ENCODE measurements at places on chromosomes 5 and 9. TPM values are rescaled to one million over a fixed set of nuclear protein-coding genes. Genes with fewer than 3 reads are reported as not detected.

Gene PRR16
- total RNA-seq, result not detected

DNA sequence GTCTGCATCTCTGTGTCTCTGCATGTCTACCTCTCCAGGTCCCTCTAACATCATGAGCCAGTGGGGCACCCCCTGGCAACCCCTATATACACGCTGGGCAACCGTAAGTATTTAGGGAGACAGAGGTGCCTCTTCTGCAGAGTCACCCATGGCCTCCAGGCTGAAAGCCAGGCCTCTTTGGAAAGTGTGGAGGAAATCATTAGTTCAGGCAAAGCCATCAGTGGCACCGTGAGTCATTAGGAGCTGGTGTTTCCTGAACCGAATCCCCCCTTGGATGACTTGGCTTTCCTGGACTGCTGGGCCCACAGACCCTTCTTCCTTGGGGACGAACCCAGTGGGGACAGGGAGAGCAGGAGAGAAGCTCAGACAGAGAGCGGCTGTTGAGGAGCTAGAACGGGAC, 174.8 kb downstream of the OLFM1 start:
- H3K27ac ChIP-seq, result no peak overlapping the region
- no peaks in the 10 kb centered on the region for H3K36me3 ChIP-seq
- no peak overlapping the region for H3K4me3 ChIP-seq
- DNase-seq, result no peak
- H3K4me1 ChIP-seq, result no peaks in the 10 kb centered on the region
- peaks cover 14% of the 10 kb centered on the region for H3K27me3 ChIP-seq

DNA sequence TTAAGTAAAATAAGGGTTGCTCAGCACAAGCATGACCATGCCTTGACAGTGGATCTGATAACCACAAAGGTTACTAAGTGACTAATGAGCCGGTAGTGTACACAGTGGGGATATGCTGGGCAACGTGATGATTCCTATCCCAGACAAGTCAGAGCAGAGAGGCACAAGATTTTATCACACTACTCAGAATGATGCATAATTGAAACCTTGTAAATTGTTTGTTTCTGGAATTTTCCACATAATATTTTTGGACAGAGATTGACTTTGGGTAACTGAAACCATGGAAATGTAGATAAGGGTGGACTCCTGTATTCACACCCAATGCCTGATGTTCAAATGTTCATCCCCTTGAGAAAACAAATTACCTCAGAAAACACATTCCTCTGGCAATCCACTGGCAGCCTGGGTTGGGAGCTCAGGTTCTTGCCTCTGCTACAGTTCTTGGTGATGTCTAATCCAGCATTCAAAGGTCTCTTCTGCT, 16.2 kb upstream of the ERAP1 start:
- H3K36me3 ChIP-seq, result no peaks in the 10 kb centered on the region
- H3K27me3 ChIP-seq, result peaks cover 1% of the 10 kb centered on the region
- H3K27ac ChIP-seq, result no peak overlapping the region
- H3K4me1 ChIP-seq, result peaks cover 47% of the 10 kb centered on the region
- H3K4me3 ChIP-seq, result no peak overlapping the region
- DNase-seq, result no peak

- DNase-seq, result no peak
- no peaks in the 10 kb centered on the region for H3K36me3 ChIP-seq
- peak overlapping the region; percentile 0 for H3K27ac ChIP-seq
- peaks cover 16% of the 10 kb centered on the region for H3K4me1 ChIP-seq
These were observed 505.3 kb downstream of the CCDC171 start for GRCh38 chr9:16058131-16058549.

Gene GMCL2
- total RNA-seq, result not detected

Gene MAMDC4
- 7.5 TPM for total RNA-seq

Gene C9orf50
- total RNA-seq, result not detected

Gene NOXA1
- total RNA-seq, result 4.1 TPM

GRCh38 chr5:106134549-106134948, 1536.2 kb downstream of the EFNA5 start:
- H3K27ac ChIP-seq, result no peak overlapping the region
- H3K27me3 ChIP-seq, result no peaks in the 10 kb centered on the region
- no peak for DNase-seq
- no peaks in the 10 kb centered on the region for H3K4me1 ChIP-seq
- H3K36me3 ChIP-seq, result no peaks in the 10 kb centered on the region

DNA sequence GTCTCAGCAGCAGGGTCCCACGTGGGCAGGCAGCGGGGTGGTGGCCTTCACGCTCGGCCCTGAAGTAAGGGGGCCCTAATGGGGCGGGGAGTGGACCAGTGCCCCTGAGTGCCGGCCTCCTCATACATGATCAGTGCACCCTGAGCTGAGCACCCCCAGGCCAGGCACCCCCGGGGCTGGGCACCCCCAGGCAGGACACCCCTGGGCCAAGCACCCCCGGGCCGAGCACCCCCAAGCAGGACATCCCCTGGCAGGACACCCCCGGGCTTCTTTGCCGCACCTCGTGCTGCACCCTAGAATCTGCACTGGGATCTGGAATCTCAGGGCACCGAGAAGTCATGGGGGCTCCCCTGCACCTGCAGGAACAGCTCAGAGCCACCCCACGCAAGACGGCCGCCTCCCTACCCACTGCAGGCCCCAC, 51.4 kb downstream of the EXD3 start:
- no peak overlapping the region for H3K27ac ChIP-seq
- H3K4me1 ChIP-seq, result no peaks in the 10 kb centered on the region
- H3K36me3 ChIP-seq, result no peaks in the 10 kb centered on the region
- no peak for DNase-seq

GRCh38 chr5:181052672-181053487, 12.8 kb downstream of the BTNL9 start:
- H3K27ac ChIP-seq, result no peak overlapping the region
- H3K27me3 ChIP-seq, result peaks cover 62% of the 10 kb centered on the region
- peaks cover 16% of the 10 kb centered on the region for H3K4me1 ChIP-seq
- DNase-seq, result peak; percentile 13

DNA sequence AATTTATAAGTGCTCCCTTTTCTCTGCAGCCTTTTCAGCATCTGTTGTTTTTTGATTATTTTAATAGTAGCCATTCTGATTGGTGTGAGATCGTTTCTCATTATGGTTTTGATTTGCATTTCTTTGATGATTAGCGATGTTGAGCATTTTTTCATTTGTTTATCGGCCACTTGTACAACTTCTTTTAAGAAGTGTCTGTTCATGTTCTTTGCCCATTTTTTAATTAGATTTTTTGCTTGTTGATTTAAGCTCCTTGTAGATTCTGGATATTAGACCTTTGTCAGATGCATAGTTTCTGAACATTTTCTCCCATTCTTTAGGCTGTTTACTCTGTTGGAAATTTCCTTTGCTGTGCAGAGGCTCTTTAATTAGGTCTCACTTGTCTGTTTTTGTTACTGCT, 46.3 kb downstream of the FYB1 start:
- peaks cover 49% of the 10 kb centered on the region for H3K4me1 ChIP-seq
- DNase-seq, result no peak
- peak overlapping the region; percentile 98 for H3K27ac ChIP-seq
- no peaks in the 10 kb centered on the region for H3K27me3 ChIP-seq
- H3K36me3 ChIP-seq, result peaks cover 46% of the 10 kb centered on the region

DNA sequence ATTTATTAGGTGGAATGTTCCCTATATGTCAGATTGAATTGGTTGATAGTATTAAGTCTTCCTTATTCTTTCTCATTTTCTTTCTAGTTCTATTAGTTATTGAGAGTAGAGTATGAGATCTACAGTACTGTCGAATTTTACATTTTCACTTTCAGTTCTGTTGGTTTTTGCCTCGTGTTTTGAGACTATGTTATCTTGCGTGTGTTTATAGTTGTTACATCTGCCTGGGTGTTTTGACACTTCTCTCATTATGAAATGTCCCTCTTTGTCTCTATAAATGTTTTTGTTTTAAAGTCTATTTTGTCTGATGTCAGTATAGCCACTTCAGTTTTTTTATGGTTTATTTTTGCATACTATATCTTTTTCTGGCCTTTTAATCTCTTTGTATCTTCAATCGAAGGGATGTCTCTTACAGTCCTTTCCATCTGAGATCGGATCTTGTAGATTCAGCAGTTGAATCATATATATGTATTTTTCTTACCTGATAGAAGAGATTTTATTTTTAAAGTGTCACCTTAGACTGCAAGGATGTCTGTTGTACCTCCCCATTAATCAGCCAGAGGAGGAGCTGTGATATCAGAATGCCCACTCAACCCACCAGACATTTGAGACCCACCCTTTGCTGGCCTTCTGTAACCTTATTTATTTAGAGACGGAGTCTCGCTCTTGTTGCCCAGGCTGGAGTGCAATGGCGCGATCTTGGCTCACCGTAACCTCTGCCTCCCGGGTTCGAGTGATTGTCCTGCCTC, 20.7 kb downstream of the EHMT1 start:
- H3K36me3 ChIP-seq, result peaks cover 39% of the 10 kb centered on the region
- H3K27ac ChIP-seq, result peak overlapping the region; percentile 93
- DNase-seq, result peak; percentile 24
- no peaks in the 10 kb centered on the region for H3K27me3 ChIP-seq

DNA sequence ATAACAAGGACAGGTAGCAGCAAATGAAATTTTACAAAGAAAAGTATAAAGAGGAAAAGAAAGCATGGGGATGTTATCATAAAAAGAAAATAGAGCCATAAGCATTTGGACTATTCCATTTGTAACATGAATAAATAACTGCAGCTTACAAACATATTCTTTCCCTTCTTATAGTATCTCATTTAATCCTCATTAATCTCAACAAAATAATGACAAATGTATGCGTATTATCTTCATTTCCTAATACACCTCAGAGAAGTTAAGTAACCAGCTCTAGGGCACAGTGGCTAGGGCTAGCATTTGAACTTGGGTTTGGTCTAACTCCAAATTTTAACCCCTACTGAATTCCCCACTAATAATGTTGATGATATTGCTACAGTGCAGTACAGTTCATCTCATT, 175.5 kb upstream of the POU5F2 start:
- H3K27me3 ChIP-seq, result no peaks in the 10 kb centered on the region
- no peak overlapping the region for H3K4me3 ChIP-seq
- H3K4me1 ChIP-seq, result no peaks in the 10 kb centered on the region
- no peak for DNase-seq
- H3K27ac ChIP-seq, result no peak overlapping the region

Gene PCDH12
- not detected for total RNA-seq

GRCh38 chr9:78777747-78778146, 480.8 kb downstream of the PSAT1 start:
- H3K4me1 ChIP-seq, result no peaks in the 10 kb centered on the region
- no peaks in the 10 kb centered on the region for H3K36me3 ChIP-seq
- no peak overlapping the region for H3K27ac ChIP-seq

GRCh38 chr5:144089401-144090021, 80.9 kb downstream of the YIPF5 start:
- H3K4me1 ChIP-seq, result peaks cover 9% of the 10 kb centered on the region
- no peaks in the 10 kb centered on the region for H3K36me3 ChIP-seq
- H3K27me3 ChIP-seq, result no peaks in the 10 kb centered on the region
- H3K4me3 ChIP-seq, result no peak overlapping the region
- H3K27ac ChIP-seq, result no peak overlapping the region
- DNase-seq, result no peak

DNA sequence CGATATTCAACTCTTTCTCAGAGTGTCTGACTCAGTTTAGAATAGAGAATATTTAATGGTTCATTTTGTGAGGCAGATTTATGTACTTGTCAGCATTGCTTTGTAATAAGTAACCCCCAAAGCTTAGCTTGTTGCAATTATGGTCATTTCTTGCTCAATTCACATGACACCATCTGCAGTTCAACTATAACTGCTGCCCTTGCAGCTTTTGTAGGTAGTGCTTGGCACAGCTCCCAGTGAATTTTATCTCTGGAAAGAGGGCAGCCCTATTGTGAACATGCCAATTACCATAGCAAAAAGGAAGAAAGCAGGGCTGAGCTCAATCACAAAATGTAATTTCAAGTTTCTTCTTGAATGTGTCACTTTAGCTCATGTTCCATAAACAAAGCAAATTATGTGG, 1587.7 kb upstream of the ACO1 start:
- no peak overlapping the region for H3K4me3 ChIP-seq
- no peak for DNase-seq
- H3K27me3 ChIP-seq, result no peaks in the 10 kb centered on the region
- no peaks in the 10 kb centered on the region for H3K4me1 ChIP-seq

DNA sequence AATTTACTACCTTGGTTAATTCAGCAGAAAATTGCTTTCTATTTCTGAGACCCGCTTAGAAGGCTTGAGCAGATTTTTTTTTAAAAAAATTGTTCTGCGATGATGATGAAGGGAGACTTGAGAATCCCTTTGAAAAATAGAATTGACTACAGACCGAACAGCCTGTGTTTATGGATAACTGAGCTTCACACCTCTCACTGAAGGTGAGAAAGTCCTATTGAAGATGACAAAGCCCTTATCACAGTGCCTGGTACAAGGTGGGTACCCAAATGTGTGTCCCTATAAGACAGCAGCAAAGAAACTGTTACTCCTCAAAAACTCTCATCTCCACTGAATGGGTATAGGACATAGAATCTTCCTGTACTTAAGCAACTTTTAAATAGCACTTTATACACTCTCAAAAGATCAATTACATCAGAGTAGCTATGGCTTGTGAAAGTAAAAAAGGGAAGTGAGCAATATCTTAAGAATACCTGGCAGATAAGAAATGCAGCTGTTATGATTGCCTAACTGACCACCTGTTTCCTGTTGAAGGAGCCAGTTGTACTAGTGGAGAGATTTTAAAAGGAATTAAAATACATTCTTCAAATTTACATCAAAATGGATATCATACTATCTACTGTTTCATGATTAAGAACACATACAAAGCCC, 419.7 kb downstream of the CHSY3 start:
- no peak overlapping the region for H3K4me3 ChIP-seq
- no peaks in the 10 kb centered on the region for H3K4me1 ChIP-seq

DNA sequence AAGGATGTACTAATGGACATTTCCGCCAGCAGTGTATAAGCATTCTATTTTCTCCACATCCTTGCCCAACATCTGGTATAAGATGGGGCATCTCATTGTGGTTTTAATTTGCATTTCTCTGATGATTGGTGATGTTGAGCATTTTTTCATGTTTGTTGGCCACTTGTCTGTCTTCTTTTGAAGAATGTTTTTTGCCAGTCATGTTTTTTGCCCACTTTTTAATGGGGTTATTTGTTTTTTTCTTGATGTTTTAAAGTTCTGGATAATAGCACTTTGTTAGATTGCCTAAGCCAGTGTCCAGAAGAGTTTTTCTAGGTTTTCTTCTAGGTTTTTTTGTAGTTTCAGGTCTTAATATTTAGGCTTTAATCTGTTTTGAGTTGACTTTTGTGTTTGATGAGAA, 31.7 kb downstream of the RAD23B start:
- peaks cover 66% of the 10 kb centered on the region for H3K4me1 ChIP-seq
- peaks cover 33% of the 10 kb centered on the region for H3K36me3 ChIP-seq
- DNase-seq, result no peak

GRCh38 chr5:164893071-164893470, 1387.7 kb downstream of the MAT2B start:
- no peaks in the 10 kb centered on the region for H3K4me1 ChIP-seq
- DNase-seq, result no peak
- H3K27me3 ChIP-seq, result no peaks in the 10 kb centered on the region

All from naive thymus-derived CD8-positive, alpha-beta T cell (primary cell).